ENCODE measurements at places on chromosomes 5 and 9.

DNA sequence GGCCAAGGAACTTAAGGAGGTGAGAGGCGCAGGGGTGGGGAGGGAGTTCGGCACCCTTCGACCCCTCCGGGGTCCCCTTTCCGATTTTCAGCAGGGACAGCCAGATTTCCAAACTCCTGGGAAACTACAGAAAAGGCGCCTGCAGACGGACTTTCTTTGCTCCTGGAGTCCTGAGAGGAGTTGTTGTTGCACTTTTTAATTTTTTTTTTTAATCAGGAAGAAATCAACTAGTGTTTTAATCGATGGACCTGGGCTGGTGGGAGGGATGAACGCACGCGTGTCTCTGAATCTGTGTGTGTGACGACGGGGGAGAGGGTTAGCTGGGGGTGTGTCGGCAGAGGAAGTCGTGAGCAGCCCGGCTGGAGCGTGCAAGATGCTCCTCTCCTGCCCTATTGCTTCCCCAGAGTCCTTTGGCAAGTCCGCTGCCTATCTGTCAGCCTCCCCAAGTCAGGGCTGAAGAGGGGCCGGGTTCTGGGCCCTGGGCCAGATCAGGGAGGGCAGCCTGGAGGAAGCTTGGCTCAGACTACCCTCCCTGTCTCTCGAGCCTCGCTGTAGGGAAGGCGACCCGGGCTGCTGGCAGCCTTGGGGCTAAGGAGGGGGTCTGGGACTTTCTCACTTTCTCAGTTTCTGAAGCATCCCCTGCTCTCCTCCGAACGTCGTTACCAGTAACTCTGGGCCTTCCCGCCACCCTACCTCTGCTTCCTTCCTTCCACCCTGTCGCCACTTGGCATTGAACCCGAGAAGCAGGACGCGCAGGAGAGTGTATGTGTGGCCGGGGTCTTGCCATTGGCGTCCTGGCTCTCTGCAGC lies 731 bp downstream of the PRR16 start:
- no peak for DNase-seq

- no peak for DNase-seq
These were observed 176.1 kb upstream of the NREP start for GRCh38 chr5:111933086-111933485.

- no peak for DNase-seq
These were observed 2.3 kb upstream of the SLC12A2 start for GRCh38 chr5:128081111-128081851.

DNA sequence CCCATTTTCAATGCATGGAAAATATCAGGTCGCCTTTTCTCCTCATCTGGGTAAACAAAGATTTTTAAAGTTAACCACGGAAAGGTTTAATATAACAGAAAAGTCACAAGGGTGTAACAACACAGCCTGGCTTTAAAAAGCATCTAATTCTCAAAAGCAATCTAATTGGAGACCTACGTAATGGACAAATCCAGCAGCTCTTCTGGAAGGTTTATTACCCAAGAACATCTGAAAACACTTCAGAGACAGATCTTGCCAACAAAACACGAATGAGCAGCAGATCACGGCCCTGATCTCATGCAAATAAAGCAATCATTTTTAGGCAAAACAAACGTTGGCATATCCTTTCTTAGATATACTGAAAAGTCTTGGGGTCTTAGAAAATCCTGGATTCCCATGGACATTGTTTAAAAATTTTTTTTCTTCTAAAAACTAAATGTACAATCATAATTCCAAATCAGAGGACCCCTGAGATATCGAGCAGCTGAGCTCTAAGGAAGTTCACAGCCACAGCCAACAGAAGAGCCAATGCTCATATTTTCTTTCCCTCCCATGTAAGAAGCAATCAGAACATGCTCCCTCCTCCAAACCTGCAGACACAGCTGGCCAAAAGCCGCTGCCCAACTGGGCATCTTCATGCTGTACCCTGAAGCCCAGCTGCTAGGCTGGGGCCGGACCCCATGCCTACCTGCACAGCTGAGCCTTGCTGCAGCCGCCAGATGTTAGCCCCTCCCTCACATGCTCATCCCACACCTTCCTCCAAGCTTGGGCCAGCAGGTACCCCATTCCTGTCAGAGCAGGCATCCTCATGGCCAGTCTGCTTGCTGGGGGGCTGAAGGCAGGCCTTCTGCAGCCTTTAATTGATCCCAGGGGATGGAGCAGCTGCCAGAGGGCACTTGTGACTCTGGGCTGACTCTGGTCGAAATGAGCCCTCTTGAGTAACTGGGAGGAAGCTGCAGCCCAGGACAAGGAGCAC lies 11.2 kb downstream of the ANKS6 start:
- no peak for DNase-seq

DNA sequence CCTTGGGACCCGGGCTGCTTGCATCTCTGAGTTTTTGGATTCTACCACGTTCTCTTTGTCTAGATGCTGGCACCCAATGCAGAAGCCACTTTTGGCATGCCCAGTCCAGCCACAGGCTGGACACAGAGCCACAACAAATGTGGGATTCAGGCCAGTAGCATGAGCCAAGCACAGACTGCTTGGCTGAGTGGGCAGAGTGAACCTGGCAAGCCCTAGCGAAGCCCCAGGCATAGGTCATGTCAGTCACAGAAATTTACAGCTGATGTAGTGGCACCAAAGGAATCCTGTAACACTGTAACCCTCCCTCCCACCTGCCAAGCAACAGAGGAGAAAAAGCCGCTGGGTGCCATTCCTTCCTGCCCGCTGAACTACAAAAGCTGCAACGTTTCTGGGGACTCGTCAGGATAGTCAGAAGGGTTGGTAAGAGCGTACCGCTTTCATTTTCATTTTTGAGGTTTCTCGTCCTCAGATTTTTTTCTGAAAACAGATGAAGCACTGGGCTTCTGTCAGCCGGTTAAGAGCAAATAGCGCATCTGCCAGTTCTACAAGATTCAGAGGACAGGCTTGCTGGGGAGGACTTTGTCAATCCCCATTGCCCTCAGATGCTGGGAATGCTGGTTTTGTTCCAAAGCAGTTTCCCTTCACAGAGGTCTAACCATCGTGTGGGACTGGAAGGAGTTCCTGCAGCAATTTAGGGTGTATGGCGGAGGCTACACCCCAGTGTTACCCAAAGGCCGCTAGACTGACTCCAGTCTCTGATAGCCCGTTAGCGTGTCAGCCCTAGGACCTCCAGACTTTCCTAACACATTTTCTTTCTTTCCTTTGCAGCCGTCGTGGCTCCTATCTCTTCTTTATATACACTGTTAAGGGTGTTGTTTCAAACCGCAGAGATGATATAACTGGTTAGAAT lies 399.0 kb downstream of the HTR1A start:
- no peak for DNase-seq

DNA sequence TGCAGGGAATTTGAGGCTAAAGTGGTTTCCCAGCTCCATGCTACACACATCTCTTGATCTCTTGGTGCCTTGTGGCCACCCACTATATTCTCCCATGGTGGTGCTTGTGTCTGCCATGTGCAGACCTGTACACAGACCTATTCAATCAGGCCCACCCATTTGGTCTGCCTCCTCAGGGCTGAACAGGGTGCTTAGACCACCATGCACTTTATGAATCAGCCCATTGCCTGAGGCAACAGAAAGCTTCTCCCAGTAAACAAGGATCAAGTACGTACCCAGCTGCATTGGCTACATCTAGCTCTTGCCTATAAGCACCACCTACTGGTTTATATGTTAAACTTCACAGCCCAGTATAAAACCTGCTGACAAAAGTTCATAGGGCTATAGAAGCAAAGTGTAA lies 664.3 kb upstream of the EDIL3 start:
- no peak for DNase-seq

- DNase-seq = no peak
These were observed 222.9 kb downstream of the ARL15 start for GRCh38 chr5:54087436-54087835.

- DNase-seq = no peak
These were observed 36.3 kb downstream of the GLIS3 start for GRCh38 chr9:4263591-4263990.

DNA sequence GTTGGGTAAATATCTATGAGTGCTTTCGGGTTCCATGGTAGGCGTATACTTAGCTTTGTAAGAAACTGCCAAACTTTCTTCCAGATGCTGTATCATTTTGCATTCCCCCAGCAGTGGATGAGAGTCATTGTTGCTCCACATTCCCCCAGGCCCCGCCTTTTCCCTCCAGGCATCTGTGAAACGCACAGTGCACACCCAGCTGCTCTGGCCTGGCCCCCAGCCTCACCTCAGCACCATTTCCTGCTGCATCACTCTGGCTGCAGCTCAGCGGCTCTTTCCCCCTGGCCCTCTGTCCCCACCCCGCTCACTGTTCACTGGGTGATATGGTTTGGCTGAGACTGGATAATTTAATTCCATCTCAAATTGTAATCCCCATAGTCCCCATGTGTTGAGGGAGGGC lies 76.6 kb upstream of the SPTLC1 start:
- DNase-seq = no peak

DNA sequence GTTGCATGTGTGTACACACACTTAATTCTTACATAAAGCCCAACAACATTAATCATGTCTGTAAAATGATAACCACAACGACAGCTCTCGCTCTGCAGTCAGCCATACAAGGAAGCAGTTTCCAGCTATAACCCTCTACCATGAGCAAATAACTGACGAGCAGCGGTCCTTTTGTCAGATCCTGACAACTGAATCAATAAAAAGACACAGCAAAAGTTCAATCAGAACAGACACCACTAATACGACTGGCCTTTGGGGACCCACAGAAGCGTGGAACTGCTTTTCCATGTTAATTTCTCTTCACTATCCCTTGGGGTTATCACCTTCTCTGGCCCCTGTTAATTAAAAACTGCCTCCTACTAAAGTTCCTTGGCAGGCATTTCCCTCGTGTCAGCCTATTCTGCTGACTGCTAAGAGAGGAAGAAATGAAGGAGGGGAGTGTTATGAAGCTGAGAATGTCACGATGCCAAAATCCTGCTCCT lies 722.8 kb upstream of the GRAMD2B start:
- no peak for DNase-seq

DNA sequence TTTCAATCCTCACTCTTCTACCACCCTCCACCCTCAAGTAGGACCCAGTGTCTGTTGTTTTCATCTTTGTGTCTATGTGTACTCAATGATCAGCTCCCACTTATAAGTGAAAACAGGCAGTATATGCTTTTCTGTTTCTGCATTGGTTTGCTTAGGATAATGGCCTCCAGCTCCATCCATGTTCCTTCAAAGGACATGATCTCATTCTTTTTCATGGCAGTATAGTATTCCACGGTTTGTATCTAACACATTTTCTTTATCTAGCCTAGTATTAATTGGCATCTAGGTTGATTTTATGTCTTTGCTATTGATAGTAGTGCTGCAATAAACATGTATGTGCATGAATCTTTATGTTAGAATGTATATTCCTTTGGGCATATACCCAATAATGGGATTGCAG lies 259.8 kb upstream of the KIF2A start:
- no peak for DNase-seq

DNA sequence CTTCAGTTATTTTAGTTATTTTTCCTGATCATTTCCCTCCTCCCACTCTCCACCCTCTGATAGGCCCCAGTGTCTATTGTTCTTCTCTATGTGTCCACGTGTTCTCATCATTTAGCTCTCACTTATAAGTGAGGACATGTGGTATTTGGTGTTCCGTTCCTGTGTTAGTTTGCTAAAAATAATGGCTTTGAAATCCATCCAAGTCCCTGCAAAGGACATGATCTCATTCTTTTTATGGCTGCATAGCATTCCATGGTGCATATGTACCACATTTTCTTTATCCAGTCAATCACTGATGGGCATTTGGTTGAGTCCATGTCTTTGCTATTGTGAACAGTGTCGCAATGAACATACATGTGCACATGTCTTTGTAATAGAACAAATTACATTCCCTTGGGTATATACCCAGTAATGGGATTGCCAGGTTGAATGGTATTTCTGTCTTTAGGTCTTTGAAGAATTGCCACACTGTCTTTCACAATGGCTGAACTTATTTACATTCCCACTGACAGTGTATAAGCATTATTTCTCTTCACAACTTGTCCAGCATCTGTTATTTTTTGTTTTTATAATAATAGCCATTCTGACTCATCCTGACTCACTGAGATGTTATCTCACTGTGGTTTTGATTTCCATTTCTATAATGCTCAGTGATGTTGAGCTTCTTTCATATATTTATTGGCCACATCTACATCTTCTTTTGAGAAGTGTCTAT lies 17.2 kb upstream of the DIRAS2 start:
- no peak for DNase-seq

Data from activated CD4-positive, alpha-beta T cell treated with anti-CD3 and anti-CD28 coated beads, Interleukin-2, Interleukin-6, amounts not matched to agents 100 ng/mL and 50 ng/mL, durations not matched to agents 16 hours and 8 hours (primary cell).